ENCODE measurements at places on chromosomes 6 and 20.
A peak's percentile ranks its signal among the peaks of the same experiment; 100 is the strongest.

- peaks cover 4% of the 10 kb centered on the region for H3K36me3 ChIP-seq
- no peak for DNase-seq
- H3K27me3 ChIP-seq = peaks cover 16% of the 10 kb centered on the region
- peaks cover 11% of the 10 kb centered on the region for H3K4me1 ChIP-seq
Observed at GRCh38 chr20:60446267-60447111, 488.3 kb downstream of the CDH26 start.

DNA sequence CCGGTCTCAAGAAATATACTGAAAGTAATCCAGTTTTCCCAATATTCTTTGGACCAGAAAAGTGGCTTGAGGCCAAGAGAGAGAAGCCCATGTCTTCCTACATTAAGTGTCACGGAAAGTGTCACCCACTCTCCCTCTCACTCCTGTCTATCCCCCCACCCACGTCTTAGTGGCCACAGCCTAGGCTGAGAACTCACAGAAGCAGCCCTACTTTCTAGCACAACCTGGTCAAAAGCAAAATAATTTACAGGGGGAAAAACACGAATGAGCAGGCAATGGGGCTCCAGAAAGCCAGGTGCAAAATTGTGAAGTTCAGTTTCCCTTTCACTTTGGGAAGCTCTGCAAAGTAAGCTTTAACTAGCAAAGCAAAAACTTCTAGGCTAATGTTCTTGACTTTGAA is 118.0 kb downstream of the OPRM1 start:
- H3K27ac ChIP-seq = peak overlapping the region; percentile 96
- peaks cover 9% of the 10 kb centered on the region for H3K36me3 ChIP-seq
- H3K4me1 ChIP-seq = peaks cover 31% of the 10 kb centered on the region
- peak; percentile 6 for DNase-seq
- H3K4me3 ChIP-seq = peak overlapping the region; percentile 74
- H3K27me3 ChIP-seq = no peaks in the 10 kb centered on the region

- peaks cover 9% of the 10 kb centered on the region for H3K4me1 ChIP-seq
- H3K27ac ChIP-seq = no peak overlapping the region
- H3K27me3 ChIP-seq = no peaks in the 10 kb centered on the region
- DNase-seq = no peak
Observed at GRCh38 chr20:56371977-56372376, 13.2 kb downstream of the FAM210B start.

DNA sequence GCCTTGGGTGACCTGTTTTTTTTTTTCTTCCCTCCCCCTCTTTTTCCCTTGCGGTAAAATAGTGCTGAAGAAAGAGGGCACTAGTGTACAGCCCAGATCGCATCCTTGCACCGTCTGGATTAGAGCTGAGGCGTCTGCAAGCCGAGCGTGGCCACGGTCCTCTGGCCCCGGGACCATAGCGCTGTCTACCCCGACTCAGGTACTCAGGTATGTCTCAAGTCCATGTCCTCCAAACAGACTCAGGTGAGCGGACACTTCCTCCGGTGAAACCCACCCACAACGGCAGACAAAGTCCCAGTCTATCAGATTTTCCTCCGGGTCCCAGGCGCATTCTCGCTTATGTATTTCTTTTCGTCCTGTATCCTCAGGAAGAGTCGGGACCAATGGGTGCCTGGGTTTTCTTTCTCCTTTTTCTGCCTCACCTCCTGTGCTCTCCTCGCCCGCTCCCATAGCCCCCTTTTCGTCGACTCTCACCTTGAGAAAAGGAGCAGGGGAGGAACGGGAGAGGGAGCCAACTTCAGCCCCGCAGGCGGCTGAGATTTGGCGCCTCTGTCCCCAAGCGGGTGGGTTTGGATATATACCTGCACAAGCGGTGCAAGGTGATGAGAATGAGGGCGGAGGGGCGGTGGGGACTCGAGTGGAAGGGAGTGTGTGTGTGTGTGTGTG is 1.1 kb upstream of the GRM1 start:
- DNase-seq = no peak
- peaks cover 74% of the 10 kb centered on the region for H3K27me3 ChIP-seq
- no peaks in the 10 kb centered on the region for H3K36me3 ChIP-seq
- no peak overlapping the region for H3K4me3 ChIP-seq

GRCh38 chr6:130503146-130503545 is 137.3 kb downstream of the TMEM200A start:
- H3K27me3 ChIP-seq = no peaks in the 10 kb centered on the region
- no peak for DNase-seq
- no peaks in the 10 kb centered on the region for H3K4me1 ChIP-seq
- no peak overlapping the region for H3K4me3 ChIP-seq
- H3K27ac ChIP-seq = no peak overlapping the region
- no peaks in the 10 kb centered on the region for H3K36me3 ChIP-seq

DNA sequence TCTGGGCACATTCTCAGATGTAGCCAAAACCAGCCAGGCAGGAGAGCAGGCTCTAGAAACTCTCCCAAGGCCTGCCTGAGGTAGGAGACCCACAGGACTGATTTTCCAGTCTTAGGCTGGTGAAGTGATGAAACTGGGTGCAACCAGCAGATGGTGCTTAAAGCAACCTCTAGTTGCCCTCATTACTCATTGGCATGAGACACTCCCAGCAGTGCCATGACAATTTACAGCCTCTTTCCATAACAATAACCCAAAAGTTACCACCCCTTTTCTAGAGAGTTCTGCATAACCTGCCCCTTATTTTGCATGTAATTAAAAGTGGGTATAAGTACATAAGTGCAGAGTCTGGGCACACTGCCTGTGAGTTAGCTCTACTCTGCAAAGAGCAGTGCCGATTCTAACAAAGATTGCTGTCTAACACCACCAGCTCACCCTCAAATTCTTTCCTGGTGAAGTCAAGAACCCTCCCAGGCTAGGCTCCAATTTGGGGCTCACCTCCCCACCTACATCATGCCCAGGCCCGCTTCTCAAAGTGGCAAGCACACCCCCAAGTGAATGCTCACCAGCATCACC is 14.4 kb upstream of the GPR6 start:
- no peaks in the 10 kb centered on the region for H3K4me1 ChIP-seq
- H3K27ac ChIP-seq = no peak overlapping the region
- no peak overlapping the region for H3K4me3 ChIP-seq
- DNase-seq = no peak
- peaks cover 13% of the 10 kb centered on the region for H3K27me3 ChIP-seq

- no peak for DNase-seq
- H3K27ac ChIP-seq = no peak overlapping the region
- H3K27me3 ChIP-seq = peaks cover 5% of the 10 kb centered on the region
- no peaks in the 10 kb centered on the region for H3K4me1 ChIP-seq
Observed at GRCh38 chr6:89273816-89274215, 41.3 kb downstream of the GABRR2 start.

- H3K36me3 ChIP-seq = no peaks in the 10 kb centered on the region
- H3K4me1 ChIP-seq = no peaks in the 10 kb centered on the region
- H3K27me3 ChIP-seq = no peaks in the 10 kb centered on the region
- no peak overlapping the region for H3K4me3 ChIP-seq
Observed at GRCh38 chr20:10636326-10636818, 37.4 kb downstream of the JAG1 start.

- H3K27ac ChIP-seq = no peak overlapping the region
- peaks cover 32% of the 10 kb centered on the region for H3K27me3 ChIP-seq
- no peaks in the 10 kb centered on the region for H3K36me3 ChIP-seq
- no peak for DNase-seq
- no peaks in the 10 kb centered on the region for H3K4me1 ChIP-seq
Observed at GRCh38 chr20:40808936-40809335, 119.9 kb upstream of the MAFB start.

DNA sequence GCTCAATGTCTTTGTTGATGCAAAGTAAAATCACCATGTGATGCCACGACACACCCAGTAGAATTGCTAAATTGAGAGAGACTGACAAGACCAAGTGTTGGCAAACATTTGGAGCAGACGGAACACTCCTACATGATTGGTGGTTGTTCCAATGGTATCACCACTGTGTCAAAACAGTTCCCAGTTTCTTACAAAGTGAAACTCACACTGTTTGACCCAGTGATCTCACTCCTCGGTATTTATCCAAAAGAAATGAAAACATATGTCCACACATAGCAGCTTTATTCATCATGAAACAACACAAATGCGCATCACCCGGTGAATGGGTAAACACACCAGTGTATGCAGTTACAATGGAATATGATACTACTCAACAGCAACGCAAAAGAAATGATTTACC is 74.0 kb upstream of the SULF2 start:
- H3K36me3 ChIP-seq = no peaks in the 10 kb centered on the region
- H3K27ac ChIP-seq = no peak overlapping the region
- DNase-seq = no peak
- H3K4me3 ChIP-seq = no peak overlapping the region

- peak; percentile 61 for DNase-seq
- peaks cover 3% of the 10 kb centered on the region for H3K36me3 ChIP-seq
- no peaks in the 10 kb centered on the region for H3K27me3 ChIP-seq
- H3K4me1 ChIP-seq = peaks cover 5% of the 10 kb centered on the region
- H3K27ac ChIP-seq = no peak overlapping the region
Observed at GRCh38 chr20:4613718-4614620, 107.7 kb upstream of the PRND start.

DNA sequence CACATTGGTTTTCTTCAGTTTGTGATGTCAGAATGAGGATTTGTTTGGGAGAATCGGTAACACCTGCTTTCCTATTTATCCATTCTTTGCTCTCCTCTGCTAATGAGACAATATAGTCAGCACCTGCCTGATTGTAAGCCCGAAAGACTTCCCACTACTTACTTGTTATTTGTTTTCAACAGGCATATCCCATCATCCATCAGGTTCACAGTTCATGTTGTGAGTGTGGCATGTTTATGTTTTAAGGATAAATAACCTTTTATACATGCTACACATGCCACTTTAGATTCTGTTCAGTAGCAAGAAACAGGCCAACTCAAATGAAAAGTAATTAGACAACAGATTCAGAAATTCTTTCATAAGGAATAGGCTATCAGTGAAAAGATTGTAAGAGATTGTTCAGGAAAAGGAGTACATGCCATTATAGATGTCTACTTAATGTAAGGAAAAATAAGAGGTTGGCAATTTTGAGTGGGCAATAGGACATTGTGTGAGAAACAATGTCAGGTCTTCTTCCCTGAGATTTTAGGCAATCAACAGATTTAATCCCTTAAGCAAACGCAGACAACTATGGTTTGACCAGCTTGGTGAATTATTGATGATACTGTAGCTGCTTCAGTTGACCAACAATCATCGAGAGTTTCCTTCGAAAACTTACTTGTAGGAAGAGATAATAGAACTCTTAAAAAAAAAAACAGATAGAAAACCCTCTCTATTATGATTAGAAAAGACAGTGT is 7.9 kb upstream of the GPRC6A start:
- no peaks in the 10 kb centered on the region for H3K4me1 ChIP-seq
- H3K27ac ChIP-seq = no peak overlapping the region
- no peak for DNase-seq
- no peaks in the 10 kb centered on the region for H3K36me3 ChIP-seq

- peak overlapping the region; percentile 72 for H3K27ac ChIP-seq
- DNase-seq = no peak
- H3K4me3 ChIP-seq = no peak overlapping the region
Observed at GRCh38 chr20:25686081-25687067, 10.3 kb downstream of the ZNF337 start.

Measured in effector memory CD8-positive, alpha-beta T cell (primary cell).